Pancreas (tissue), 10 donors: ENCODE measurements at places on chromosomes 6 and 20. TPM values are rescaled to one million over a fixed set of nuclear protein-coding genes. Genes with fewer than 3 reads are reported as not detected.
A peak's percentile ranks its signal among the peaks of the same experiment; 100 is the strongest.

The FAM209B gene
- total RNA-seq: not detected

The RNF114 gene
- total RNA-seq: 41.8 TPM

The SYCP2 gene
- 1.3 TPM for total RNA-seq

The DYNLT2 gene
- total RNA-seq: 1.2 TPM

The IL22RA2 gene
- not detected for total RNA-seq

The OR12D3 gene
- total RNA-seq: not detected

The WFDC5 gene
- not detected for total RNA-seq

The EHMT2 gene
- 16.8 TPM for total RNA-seq

The BANF2 gene
- total RNA-seq: 0.88 TPM

The SLC17A3 gene
- not detected for total RNA-seq

The CABLES2 gene
- 1.7 TPM for total RNA-seq

The OR2B6 gene
- total RNA-seq: not detected

The LRP11 gene
- total RNA-seq: 18.6 TPM

The NFATC2 gene
- total RNA-seq: 4.2 TPM

- H3K36me3 ChIP-seq: no peaks in the 10 kb centered on the region
- H3K27ac ChIP-seq: no peak overlapping the region
- no peaks in the 10 kb centered on the region for H3K27me3 ChIP-seq
- no peaks in the 10 kb centered on the region for H3K4me1 ChIP-seq
These were observed 99.1 kb downstream of the DLGAP4 start for GRCh38 chr20:36405255-36405654.

GRCh38 chr20:16415071-16416053, 157.9 kb downstream of the KIF16B start:
- H3K36me3 ChIP-seq: no peaks in the 10 kb centered on the region
- H3K4me3 ChIP-seq: no peak overlapping the region
- no peak overlapping the region for H3K27ac ChIP-seq
- no peaks in the 10 kb centered on the region for H3K27me3 ChIP-seq
- no peaks in the 10 kb centered on the region for H3K4me1 ChIP-seq
- DNase-seq: no peak

GRCh38 chr6:124769811-124770544, 192.3 kb upstream of the RNF217 start:
- no peak overlapping the region for H3K4me3 ChIP-seq
- H3K4me1 ChIP-seq: no peaks in the 10 kb centered on the region
- no peak overlapping the region for H3K27ac ChIP-seq
- no peaks in the 10 kb centered on the region for H3K27me3 ChIP-seq
- no peak for DNase-seq
- no peaks in the 10 kb centered on the region for H3K36me3 ChIP-seq

- no peaks in the 10 kb centered on the region for H3K4me1 ChIP-seq
- H3K36me3 ChIP-seq: no peaks in the 10 kb centered on the region
- H3K27ac ChIP-seq: peak overlapping the region; percentile 53
- no peaks in the 10 kb centered on the region for H3K27me3 ChIP-seq
- DNase-seq: no peak
These were observed 7.0 kb upstream of the RIN2 start for GRCh38 chr20:19750907-19751636.

GRCh38 chr6:29376003-29376402, 912 bp upstream of the OR12D3 start:
- H3K27me3 ChIP-seq: no peaks in the 10 kb centered on the region
- no peak for DNase-seq
- H3K4me3 ChIP-seq: no peak overlapping the region

GRCh38 chr20:62482146-62482809, 6.5 kb upstream of the GATA5 start:
- no peaks in the 10 kb centered on the region for H3K36me3 ChIP-seq
- H3K27ac ChIP-seq: no peak overlapping the region
- DNase-seq: no peak
- H3K4me1 ChIP-seq: peaks cover 6% of the 10 kb centered on the region
- no peak overlapping the region for H3K4me3 ChIP-seq
- H3K27me3 ChIP-seq: peaks cover 12% of the 10 kb centered on the region

DNA sequence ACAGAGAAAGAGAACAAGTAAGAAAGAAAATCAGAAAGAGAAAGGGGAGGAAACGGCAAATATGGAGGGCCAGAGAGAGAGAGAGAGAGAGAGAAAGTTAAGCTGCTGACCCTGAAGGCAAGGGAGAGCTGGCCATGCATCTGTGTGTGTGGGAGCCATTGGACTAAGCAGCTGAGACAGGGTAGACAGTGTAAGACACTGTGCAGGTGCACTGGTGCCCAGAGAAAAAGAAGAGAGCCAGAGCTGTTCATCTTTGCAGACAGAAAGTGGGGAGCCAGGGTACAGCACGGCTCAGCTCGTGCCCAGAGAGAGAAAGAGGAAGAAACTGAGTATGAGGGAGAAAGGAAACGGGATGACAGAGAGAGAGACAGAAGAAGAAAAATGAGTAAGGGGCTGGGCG, 24.2 kb upstream of the ZNF318 start:
- H3K27me3 ChIP-seq: no peaks in the 10 kb centered on the region
- no peak for DNase-seq
- no peak overlapping the region for H3K27ac ChIP-seq
- H3K4me3 ChIP-seq: no peak overlapping the region
- H3K36me3 ChIP-seq: no peaks in the 10 kb centered on the region

GRCh38 chr20:58621906-58622548, 29.1 kb upstream of the STX16 start:
- no peak overlapping the region for H3K4me3 ChIP-seq
- H3K36me3 ChIP-seq: no peaks in the 10 kb centered on the region
- H3K4me1 ChIP-seq: no peaks in the 10 kb centered on the region

- H3K36me3 ChIP-seq: no peaks in the 10 kb centered on the region
- peaks cover 9% of the 10 kb centered on the region for H3K27me3 ChIP-seq
- no peak for DNase-seq
- peak overlapping the region; percentile 51 for H3K4me3 ChIP-seq
- no peak overlapping the region for H3K27ac ChIP-seq
- H3K4me1 ChIP-seq: peaks cover 4% of the 10 kb centered on the region
These were observed 828 bp downstream of the ADGRB3 start for GRCh38 chr6:68635706-68636513.

DNA sequence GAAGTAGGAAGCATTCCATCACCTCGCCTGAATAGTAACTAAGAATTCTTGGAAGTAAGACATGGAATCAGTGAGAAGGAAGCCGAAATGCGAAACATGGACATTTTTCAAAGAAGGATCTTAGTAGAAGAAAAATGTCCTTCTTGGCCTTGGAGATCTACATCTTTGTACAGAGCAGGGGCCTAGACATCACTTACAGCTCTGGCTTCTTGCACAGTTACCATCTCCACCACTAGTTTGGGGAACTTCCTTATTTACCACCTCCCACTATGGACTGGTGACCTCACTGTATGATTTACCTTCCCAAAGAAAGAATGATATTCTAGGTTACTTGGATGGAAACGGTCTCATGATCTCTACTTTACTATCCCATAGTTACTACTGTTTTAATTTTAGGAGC, 15.7 kb downstream of the CASS4 start:
- no peaks in the 10 kb centered on the region for H3K4me1 ChIP-seq
- H3K36me3 ChIP-seq: no peaks in the 10 kb centered on the region
- no peak for DNase-seq
- H3K27ac ChIP-seq: no peak overlapping the region

GRCh38 chr6:169991031-169991390, 239.6 kb downstream of the ERMARD start:
- no peaks in the 10 kb centered on the region for H3K4me1 ChIP-seq
- no peak for DNase-seq
- H3K27ac ChIP-seq: no peak overlapping the region
- no peaks in the 10 kb centered on the region for H3K27me3 ChIP-seq
- no peaks in the 10 kb centered on the region for H3K36me3 ChIP-seq

DNA sequence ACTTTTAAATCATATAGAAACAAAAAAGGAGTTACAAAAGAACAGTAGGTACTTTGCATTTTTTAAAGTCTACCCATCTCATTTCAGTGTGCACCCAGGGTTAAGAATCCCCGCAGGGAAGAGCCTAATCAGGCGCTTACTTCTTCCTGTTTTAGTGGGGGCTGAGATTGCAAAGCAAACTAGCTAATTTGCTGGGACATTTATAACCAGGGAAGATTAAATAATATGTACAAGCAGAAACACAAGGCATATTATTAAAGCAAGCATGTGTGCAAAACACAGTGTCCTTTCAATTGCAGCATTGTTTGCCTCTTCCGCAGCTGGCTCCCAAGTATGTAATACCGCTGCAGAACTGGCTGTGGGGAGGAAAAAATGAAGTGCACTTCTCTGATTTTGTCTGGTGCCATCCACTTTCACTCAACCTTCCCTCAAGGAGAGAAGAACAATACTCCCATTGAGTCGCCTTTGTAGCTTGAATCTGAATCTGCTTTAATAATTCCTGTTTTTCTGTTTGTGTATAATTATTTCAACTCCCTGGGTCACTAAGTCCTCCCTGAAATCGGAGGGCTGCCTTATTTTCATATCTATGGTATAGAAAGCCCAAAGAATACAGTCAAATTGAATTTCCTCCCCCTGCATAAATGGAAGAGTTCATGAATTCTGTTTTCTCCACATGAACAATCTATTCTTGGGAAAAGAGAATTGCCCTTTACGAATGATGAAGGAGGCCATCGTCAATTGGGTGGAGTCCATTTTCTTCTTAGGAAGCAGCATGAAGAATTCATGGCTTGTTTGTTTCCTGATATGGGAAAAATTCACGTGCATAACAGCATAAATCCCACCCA, 23.3 kb upstream of the BCAS1 start:
- DNase-seq: no peak
- H3K36me3 ChIP-seq: no peaks in the 10 kb centered on the region
- no peaks in the 10 kb centered on the region for H3K27me3 ChIP-seq
- H3K27ac ChIP-seq: no peak overlapping the region
- H3K4me1 ChIP-seq: no peaks in the 10 kb centered on the region

DNA sequence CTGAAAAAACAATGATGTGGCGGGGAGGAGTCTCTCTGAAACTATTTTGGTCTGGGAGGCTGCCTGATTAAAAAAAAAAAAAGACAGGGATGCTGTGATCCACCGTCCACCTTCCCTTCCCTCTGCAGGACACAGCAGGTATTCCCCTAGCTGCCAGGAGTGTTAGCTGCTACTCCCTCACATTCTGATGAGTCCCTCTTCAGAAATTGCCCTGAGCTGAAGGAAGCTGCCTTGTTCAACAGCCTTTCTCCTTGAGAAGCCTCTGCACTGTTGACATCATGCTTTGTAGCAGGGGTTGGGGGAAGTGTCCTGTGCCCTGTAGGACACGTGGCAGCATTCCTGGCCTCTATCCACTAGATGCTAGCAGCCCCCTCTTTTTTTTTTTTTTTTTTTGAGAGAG, 71.7 kb upstream of the ZMYND8 start:
- no peaks in the 10 kb centered on the region for H3K27me3 ChIP-seq

GRCh38 chr20:64189530-64189966, 25.3 kb downstream of the MYT1 start:
- no peaks in the 10 kb centered on the region for H3K27me3 ChIP-seq
- H3K4me1 ChIP-seq: no peaks in the 10 kb centered on the region
- H3K27ac ChIP-seq: peak overlapping the region; percentile 84
- no peak overlapping the region for H3K4me3 ChIP-seq
- DNase-seq: no peak

- no peaks in the 10 kb centered on the region for H3K27me3 ChIP-seq
- H3K36me3 ChIP-seq: no peaks in the 10 kb centered on the region
These were observed 77.9 kb downstream of the ZNF217 start for GRCh38 chr20:53515749-53516148.

GRCh38 chr6:33957892-33958525, 154.2 kb upstream of the MLN start:
- no peaks in the 10 kb centered on the region for H3K4me1 ChIP-seq
- no peaks in the 10 kb centered on the region for H3K36me3 ChIP-seq
- no peak overlapping the region for H3K27ac ChIP-seq
- H3K27me3 ChIP-seq: no peaks in the 10 kb centered on the region

DNA sequence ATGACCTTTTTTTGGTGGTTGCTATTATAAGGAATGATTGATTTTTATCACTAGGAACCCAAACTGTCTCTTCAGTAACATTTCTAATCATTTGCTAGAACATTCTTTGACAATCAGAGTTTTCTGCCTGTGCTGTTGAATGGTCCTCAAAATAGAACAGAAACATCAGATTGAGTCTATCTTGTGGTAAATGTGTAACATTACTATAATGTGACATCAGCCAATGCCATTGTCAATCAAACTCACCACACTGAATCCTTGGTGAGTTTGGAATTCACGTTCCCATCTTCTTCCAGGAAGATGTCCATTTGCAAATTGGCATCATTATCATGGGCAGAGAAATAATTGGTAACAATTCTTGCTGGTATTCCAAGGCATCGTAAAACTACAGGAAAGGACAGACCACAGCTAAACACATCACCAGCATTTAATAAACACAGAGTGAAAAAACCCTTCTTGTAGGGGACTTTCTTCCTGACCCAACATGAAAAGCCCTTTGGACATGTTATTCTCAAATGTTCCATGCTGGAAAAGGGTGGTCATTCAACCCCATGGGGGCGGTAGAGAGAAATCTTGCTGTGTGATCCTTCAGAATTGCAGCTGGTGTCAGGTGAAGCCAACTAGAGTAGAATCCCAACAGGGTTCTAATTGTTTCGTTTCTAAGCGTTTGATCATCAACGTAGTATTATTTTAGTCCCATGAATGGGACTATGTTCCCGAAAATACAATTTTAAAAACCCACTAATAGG, 98.5 kb downstream of the F13A1 start:
- H3K27me3 ChIP-seq: no peaks in the 10 kb centered on the region
- H3K36me3 ChIP-seq: no peaks in the 10 kb centered on the region
- H3K27ac ChIP-seq: no peak overlapping the region

DNA sequence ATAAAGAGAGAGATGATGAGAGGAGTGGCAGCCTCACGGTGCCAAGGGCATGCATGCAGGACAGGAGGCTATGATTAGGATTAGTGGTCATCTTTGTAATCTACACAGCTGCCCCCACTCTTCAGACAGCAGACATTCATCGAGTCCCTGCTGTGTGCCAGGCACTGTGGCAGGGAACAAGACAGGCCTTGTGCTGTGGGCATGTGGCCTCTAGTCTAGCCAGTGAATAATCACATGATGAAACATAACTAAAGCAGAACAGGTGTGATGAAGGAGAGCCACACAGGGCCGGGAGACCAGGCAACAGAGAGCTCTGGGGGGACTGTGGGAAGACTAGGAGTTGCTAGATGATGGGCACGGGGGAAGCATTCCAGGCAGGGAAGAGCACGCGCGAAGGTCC, 22.2 kb downstream of the TOX2 start:
- H3K4me3 ChIP-seq: no peak overlapping the region
- H3K27ac ChIP-seq: no peak overlapping the region
- H3K4me1 ChIP-seq: no peaks in the 10 kb centered on the region
- no peaks in the 10 kb centered on the region for H3K36me3 ChIP-seq
- no peaks in the 10 kb centered on the region for H3K27me3 ChIP-seq
- no peak for DNase-seq

DNA sequence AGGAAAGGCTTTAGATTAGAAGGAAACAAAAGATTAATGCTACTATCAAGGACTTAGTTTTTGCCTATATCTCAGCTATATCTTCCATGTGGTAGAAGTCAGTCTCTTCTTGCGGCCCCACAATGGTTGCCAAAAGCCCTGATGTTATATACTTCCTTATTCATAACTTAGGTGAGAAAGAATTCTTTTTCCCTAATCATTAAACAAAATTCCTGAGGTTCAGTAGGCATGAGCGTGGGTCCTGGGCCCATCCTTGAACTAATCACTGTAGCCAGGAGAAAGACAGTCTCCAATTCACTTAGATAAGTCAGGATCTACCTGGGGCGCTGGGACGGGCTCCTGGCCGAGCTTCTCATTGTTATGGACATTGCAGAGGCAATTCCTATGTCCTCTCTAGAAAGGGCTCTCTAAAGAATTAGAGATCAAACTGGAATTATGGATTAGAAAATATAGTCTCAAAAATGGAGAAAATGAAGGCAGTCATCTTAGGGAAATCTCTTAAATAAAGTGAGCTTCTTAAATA, 134.3 kb downstream of the KIF6 start:
- H3K36me3 ChIP-seq: no peaks in the 10 kb centered on the region
- no peaks in the 10 kb centered on the region for H3K27me3 ChIP-seq
- no peak overlapping the region for H3K27ac ChIP-seq
- DNase-seq: no peak
- H3K4me1 ChIP-seq: no peaks in the 10 kb centered on the region
